Adrenal gland (tissue), 19 donors: ENCODE measurements at places on chromosomes 12 and 14. TPM values are rescaled to one million over a fixed set of nuclear protein-coding genes. Genes with fewer than 3 reads are reported as not detected.

SOX5 gene
- 1.1 TPM for polyA plus RNA-seq

BAZ1A gene
- polyA plus RNA-seq: 16.4 TPM

- DNase-seq: no peak
Observed at GRCh38 chr12:70469221-70469820, 103.2 kb downstream of the KCNMB4 start.

DNA sequence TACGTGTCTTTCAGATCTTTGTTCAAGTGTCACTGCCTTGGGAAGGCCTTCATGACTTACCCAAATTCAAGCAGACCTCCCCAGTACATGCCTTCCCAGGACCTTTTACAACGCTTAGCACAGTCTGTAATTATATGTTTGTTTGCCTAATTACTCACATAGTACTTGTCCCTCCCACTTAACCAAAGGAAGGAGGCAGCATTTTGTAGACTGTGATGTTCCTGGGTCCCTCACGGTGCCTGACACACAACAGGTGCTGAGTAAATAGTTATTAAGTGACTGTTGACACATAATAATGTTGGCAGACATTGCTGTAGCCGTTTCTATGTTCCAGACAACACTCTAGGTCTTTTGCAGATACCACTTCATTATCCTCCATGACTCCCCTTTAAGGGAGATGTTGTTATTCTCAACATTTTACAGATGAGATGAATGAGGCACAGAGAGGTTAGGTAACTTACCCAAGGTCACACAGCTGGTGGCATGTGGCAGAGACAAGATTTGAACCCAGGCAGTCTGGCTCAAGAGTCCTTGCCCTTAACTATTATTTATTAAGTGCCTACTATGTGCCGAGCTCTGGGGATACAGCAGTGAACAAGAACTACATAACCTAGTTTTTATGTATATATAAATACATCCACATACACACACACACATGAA lies 130.7 kb downstream of the PHETA1 start:
- no peak for DNase-seq
